ENCODE measurements at places on chromosomes 6 and 20.

GRCh38 chr6:89999154-89999553 lies 104.9 kb downstream of the GJA10 start:
- no peak for DNase-seq

DNA sequence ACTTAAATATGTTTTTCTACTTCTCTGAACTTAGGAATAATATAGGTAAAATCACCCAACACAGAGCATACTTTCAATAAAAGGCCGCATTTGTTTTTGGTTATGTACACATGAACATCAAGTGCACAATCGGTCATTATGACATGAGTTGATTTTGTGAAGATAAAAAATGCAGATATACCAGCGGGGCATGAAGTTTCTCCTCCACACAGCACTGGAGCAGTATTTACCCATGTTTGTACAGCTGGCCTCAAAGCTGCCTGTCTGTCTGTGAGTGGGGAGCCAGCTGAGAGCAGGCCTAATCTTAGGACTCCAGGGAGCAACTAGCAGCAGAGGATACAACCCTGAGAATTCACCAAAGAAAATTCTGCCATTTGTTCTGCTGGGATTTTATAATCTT lies 206.5 kb downstream of the TPBG start:
- DNase-seq, result no peak

- DNase-seq, result peak; percentile 26
Measured at GRCh38 chr6:166237617-166238016, 70.0 kb upstream of the TBXT start.

DNA sequence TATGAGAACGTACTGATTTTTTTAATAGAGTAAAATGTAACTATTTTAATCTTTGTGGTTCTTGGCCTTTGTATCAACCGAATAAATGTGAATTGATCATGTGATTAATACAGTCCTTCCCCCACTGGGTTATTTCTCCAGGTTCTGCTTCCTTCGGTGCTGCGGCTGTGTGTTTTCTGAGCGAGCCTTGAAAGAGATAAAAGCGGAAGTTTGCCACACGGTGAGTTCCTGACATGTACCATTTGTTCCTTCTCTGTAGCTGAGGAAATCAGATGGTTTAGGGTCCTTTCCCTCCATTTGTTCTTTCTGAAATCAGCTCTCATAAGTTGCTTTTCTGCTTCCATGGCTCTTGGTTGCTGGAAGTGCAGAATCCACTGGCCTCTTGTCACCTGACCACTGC lies 15.5 kb downstream of the RTF2 start:
- no peak for DNase-seq

DNA sequence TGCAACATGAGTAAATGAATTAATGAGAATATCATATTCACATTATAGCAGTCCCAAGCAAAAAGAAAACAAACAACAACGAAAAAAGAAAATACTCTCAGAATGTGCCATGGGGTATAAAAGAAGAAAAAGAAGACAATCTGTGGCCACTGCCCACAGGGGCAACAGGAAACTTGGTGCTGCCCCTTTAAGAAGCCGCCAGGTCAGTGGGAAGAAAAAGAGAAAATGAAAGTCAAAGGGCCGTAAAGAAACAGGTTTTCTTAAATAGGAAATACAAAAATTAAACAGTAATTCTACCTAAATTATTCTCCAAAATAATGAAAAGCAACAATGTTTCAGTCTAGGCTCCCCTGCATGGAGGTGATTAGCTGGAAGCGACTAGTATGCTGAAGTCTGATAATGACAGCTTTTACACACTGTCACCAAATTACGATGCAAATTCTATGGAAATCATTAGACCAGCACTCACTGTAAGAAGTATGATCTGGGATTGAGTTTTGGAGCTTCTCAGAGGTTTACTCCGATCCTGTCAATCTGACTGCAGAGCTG lies 23.6 kb downstream of the GMDS start:
- DNase-seq, result no peak

DNA sequence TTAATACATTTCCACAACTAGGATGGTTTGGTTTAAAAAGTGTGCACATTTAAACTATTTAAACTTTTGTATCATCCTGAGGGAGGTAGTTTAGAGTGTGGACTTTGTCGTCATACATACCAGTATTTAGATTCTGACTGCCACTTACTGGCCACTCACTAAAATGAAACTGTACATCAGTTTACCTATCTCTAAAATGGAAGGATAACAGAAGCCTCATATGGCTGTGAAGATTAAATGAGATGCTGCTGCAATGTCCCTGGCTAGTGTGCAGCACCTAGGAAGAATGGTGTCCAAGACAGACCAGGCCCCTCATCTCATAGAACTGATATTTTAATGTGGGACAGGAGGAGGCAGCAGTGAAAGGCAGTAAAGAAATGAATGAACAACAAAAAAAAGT lies 12.0 kb upstream of the PKIG start:
- no peak for DNase-seq

DNA sequence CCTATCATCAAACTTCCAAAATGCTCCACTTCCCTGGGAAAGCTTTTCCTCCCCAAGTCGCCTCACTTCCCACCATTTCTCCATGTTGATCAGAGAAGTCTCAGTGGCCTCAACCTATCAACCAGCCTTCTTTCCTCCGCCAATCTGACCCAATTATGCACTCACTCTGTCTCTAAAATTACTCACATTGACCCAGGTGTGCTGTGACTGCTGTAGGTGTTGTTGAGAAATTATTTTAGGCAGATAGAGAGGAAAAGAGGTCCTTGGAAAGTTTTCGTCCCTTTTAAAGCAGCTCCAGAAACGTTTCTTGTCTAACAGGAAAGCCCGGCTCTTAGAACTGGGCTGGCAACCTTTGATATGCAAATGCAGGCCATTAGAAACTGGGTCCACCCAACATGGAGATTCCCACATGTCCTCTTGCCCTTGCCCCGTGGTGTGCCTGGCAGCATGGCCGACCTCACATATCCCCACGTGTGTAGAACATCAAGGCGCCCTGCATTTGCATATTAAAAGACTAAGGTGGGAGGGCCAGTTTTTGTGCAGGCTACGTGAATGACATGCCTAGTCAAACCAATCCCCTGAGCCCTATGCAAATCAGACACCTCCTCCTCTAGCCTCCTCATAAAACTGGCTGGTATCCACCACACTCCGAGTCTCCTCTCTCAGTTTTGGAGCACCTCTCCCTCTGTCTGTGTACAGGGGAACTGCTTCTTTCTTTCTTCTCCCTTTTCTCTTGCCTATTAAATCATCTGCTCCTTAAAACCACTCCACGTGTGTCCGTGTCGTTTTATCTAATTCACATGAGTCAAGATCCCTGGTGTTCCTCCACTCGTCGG lies 12.9 kb downstream of the IPCEF1 start:
- peak; percentile 35 for DNase-seq

GRCh38 chr6:80098392-80098791 lies 8.1 kb upstream of the BCKDHB start:
- no peak for DNase-seq

GRCh38 chr6:131629651-131630050 lies 1.6 kb upstream of the MED23 start:
- no peak for DNase-seq

GRCh38 chr6:146850238-146850896 lies 251.6 kb downstream of the ADGB start:
- no peak for DNase-seq

- DNase-seq, result peak; percentile 7
Measured at GRCh38 chr6:82331031-82331773, 32.4 kb upstream of the TPBG start.

DNA sequence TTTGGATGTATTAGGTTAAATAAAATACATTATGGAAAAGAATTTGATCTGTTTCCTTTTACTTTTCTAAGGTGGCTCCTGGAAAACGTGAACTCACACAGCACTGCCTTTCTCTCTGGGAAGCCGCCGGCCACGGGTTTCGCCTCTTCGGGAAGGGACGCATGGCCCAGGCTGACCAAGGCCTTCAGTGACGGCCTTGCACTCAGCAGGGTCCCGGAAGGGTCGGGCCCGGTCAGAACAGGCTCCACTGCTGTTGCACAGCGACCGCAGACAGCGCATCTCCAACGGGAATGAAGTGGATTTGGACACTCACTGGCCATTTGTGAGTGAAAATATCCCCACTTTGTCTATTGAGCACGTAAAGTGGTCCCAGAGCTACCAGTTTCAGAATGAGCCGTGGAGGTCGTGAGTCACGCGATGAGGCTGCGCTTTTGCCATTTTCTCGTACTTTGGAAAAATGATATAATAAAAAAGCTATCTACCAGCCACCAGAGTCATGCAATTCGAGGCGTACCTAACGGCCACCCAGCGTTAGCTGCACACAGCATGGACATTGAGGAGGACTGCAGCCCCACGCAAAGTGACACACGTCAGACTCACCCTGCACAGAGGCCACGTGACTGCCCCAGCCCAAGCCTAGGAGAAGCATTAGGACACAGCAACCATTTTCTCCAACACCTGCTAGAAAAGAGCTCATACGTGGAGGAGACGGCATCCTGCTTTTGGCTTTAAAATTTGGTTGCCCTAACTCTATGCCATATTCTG lies 244.3 kb downstream of the TTLL2 start:
- DNase-seq, result no peak

- no peak for DNase-seq
Measured at GRCh38 chr6:3303795-3304411, 45.2 kb downstream of the PSMG4 start.

- DNase-seq, result no peak
Measured at GRCh38 chr6:153162646-153163045, 31.6 kb upstream of the RGS17 start.

GRCh38 chr20:44001667-44002596 lies 87.3 kb downstream of the TOX2 start:
- no peak for DNase-seq

- no peak for DNase-seq
Measured at GRCh38 chr6:16921399-16922110, 160.3 kb upstream of the ATXN1 start.

DNA sequence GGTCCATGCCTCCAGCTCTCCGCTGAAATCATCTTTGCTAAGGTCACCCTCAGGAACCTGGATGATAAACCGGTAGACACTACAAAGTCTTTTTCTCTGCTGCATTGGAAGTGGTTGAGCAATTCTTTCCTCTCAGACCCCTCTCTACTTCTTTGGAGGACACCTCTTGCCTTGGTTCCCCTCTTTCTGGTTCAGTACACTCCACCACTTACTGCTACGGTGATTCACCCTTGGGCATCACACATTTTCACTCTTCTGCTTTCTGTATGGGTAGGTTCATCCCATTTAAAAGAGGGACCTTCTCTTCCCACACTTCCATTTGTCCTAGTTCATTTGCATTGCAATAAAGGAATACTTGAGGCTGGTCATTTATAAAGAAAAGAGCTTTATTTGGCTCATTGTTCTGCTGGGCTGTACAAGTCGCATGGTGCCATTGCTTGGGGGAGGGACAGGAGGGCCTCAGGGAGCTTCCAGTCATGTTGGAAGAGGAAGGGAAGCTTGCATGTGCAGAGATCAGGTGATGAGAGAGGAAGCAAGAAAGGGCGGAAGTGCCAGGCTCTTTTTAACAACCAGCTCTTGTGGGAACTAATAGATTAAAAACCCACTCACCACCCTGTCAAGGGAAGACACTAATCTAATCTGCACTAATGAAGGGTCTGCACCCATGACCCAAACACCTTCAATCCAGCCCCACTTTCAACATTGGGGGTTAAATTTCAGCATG lies 149.7 kb upstream of the TMEM170B start:
- no peak for DNase-seq

- peak; percentile 58 for DNase-seq
Measured at GRCh38 chr6:16238963-16239797, 793 bp downstream of the GMPR start.

GRCh38 chr20:35918021-35918420 lies 36.3 kb downstream of the SCAND1 start:
- DNase-seq, result no peak

DNA sequence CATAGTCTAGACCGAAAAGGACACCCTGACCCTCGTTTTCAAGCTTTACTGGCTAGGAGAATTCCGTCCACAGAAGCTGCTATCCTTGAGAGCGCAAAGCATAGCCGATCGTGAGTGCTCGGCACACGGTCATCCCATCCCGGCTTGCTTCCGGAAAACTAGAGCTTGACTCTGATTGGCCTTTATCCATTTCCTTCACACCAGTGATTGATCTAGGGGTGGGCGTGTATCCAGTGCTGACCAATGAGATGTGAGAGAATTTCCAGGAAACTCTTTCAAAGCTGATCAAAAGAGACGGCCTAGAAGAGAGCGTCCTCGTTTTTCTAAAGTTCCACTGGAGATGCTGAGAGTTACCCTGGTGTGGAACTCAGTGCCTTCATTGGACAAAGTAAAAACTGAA lies 41.0 kb upstream of the NFATC2 start:
- no peak for DNase-seq

- DNase-seq, result no peak
Measured at GRCh38 chr6:100084316-100084990, 90.4 kb upstream of the MCHR2 start.

DNA sequence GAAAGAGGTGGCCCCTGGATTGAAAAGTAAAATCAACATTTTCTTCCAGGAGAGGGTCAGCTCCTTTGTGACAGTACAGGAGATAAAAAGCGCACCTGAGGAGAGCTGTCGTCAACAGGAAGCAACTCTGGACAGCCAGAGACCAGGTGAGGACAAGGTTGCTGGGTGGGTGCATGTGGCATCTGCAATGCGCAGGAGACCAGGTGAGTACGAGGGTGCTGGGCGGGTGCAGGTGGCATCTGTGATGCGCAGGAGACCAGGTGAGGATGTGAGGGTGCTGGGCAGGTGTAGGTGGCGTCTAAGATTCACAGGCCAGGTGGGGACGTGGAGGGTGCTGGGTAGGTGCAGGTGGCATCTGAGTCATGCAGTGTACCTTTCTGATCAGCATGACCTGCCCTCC lies 38.4 kb downstream of the WDR27 start:
- no peak for DNase-seq

Data from NB4 (cell line).